ENCODE measurements at places on chromosomes 1 and 21. TPM values are rescaled to one million over a fixed set of nuclear protein-coding genes. Genes with fewer than 3 reads are reported as not detected.

GRCh38 chr1:206709322-206709721 lies 24.6 kb downstream of the MAPKAPK2 start:
- DNase-seq, result no peak

DNA sequence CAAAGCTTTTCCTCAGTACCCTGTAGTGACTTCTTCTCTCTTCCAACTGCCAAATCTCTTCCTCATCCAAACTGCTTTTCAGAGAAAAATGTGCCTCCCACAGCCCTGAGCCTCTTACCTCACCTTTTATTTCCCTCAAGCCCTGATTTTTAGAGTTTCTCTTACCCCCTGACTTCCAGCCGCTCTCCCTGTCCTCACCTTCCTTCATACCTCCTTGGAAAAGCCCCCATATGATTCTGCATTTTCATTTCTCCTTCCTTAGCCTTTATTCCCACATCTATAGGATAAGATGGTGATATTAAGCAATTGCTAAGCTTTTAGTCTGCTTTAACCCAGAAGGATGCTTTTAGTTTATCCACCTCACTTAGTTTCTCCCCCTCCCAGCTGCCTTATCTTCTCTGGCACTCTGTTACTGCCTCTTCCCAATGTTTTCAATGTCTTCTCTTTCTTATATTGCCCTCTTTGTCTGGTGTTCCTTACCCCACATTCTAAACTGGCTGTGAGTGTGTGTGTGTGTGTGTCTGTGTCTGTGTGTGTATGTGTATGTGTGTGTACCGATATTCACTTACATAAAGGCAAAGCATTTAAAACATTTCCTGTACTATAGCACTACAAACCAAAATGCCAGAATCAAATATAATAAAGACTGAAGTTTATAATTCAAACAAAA lies at the start of gene CD1B:
Gene CD1B, minus strand, starts transcription at position 51 of the 670 bp plus-strand sequence. CDS start 108 bp downstream, outside the sequence.
- no peak for DNase-seq

DNA sequence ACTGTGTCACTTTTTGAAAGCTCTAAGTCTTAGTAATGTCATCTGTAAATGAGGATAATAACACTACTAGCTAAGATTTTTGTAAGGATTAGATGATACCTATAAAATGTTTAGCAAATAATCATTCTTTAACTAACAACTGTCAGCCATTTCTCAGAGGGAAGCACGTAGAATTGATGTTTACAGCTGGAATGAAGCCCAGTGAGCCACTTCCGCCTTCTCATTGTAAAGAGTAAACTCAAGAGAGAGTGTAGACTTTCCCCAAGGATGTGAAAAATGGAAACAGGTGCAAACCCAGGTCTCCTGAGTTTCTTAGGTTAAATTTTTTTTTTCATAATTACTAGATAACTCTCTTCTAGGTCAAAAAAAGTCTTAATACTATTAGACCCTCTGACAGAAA lies 4.9 kb downstream of the GREM2 start:
- no peak for DNase-seq

- no peak for DNase-seq
Observed at GRCh38 chr1:193884848-193885558, 698.6 kb upstream of the B3GALT2 start.

GRCh38 chr21:45154511-45155508 lies 80.4 kb downstream of the ADARB1 start:
- DNase-seq, result no peak

GRCh38 chr1:21100481-21100921 lies 76.2 kb downstream of the EIF4G3 start:
- no peak for DNase-seq

- no peak for DNase-seq
Observed at GRCh38 chr21:44442266-44443125, 12.8 kb upstream of the LRRC3 start.

DNA sequence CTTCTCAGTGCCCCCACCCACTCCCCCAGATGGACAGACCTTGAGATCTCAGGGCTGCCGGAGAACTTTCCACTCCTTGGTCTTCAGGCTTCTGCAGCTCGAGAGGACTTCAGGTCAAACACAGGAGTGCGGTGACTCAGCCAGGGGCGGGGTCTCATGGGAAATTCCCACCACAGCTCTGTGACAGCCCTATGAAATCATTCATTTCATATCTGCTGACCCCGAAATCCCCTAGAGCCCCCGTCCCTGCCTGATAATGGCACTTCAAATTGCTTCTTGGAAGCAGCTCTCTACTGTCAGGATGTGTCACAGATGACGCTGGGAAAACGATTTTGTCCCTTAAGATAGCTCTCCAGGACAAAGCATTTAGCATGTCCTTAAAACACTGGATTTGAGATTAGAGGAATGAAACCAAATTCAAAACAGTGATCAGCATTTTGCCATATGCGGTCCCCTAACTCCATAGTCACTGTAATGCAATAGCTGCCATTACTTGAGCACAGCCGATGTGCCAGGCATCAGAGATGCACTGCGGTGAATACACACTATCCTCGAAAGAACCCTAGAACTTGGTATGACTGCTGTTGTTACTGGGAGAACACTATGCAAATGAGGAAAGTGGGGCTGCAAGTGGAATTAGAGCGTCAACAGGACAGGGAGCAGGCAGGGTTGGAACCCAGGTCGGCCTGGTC lies at the start of gene TNFRSF9:
Gene TNFRSF9, minus strand, starts transcription at position 95 of the 692 bp plus-strand sequence. CDS start 845 bp downstream, outside the sequence.
- DNase-seq, result no peak

GRCh38 chr1:33092438-33092837 lies 11.5 kb downstream of the AZIN2 start:
- no peak for DNase-seq

GRCh38 chr1:172999349-172999748 lies 51.4 kb downstream of the TNFSF18 start:
- no peak for DNase-seq

- DNase-seq, result no peak
Observed at GRCh38 chr1:53187401-53187800, 9.2 kb upstream of the CPT2 start.

GRCh38 chr1:220219865-220220698 lies 52.2 kb downstream of the RAB3GAP2 start:
- DNase-seq, result no peak

- DNase-seq, result no peak
Observed at GRCh38 chr21:35163411-35163810, 114.3 kb upstream of the RUNX1 start.

- DNase-seq, result no peak
Observed at GRCh38 chr1:156776942-156777341, 9.6 kb downstream of the PRCC start.

The OR6N1 gene
- total RNA-seq, result not detected

The RGS5 gene
- total RNA-seq, result 18.6 TPM

The SPATA6 gene
- 8.1 TPM for total RNA-seq

The LCE1D gene
- not detected for total RNA-seq

The SLC22A15 gene
- 7.2 TPM for total RNA-seq

The OVAAL gene
- not detected for total RNA-seq

The GOLT1A gene
- not detected for total RNA-seq

The RNF223 gene
- 12.0 TPM for total RNA-seq

The NEK2 gene
- total RNA-seq, result 11.8 TPM

The ELOVL1 gene
- total RNA-seq, result 104 TPM

The TFF3 gene
- total RNA-seq, result 15.1 TPM
